Motor neuron (in vitro differentiated cells): ENCODE measurements at places on chromosomes 2 and 18. TPM values are rescaled to one million over a fixed set of nuclear protein-coding genes. Genes with fewer than 3 reads are reported as not detected.

DNA sequence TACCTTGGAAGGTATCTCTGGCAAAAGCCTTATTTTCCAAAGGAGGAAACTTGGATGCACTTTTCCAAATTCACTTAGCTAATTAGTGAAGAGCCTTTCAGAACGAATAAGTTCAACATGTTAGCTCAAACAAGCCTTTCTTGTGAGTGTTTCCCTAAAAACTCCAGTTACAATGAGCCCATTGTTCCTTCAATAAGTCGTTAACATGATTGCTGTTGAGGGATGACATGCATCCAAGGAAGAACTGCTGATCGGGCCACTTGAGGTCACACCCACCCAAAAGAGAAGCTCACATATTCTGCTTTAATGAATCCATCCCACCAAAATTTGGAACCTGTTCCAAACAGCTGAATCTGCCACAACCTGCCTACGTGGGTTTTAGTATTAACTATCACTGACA is 48.1 kb upstream of the SLC35G4 start:
- no peak for ATAC-seq

DNA sequence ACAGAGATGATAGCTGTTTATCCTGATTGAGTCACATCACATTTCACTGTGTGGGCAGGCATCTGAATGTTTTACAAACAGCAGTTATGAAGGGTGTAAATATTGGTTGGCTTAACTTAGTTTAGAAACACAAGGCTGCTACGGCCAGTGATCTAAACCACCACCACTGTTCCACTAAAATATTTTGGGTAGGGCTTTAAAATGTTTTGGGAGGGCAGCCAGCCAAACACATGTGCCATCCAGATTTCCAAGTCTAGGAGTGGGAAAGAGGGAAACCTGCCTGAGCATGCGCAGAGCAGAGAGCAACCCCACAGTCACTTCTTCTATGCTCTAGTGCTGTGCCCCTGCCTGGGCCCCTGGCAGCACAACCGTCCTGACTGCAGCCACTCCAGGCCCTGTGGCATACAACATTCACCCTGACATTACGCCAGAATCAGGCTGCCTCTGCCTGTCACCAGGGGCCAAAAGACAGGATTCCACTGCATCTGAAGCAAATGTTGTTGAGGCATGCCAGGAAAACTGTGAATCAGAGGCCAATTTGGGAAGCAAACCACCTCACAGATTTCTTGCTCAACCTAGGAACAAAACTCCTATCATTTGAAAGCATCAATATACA is 74.8 kb upstream of the COL5A2 start:
- ATAC-seq, result no peak

DNA sequence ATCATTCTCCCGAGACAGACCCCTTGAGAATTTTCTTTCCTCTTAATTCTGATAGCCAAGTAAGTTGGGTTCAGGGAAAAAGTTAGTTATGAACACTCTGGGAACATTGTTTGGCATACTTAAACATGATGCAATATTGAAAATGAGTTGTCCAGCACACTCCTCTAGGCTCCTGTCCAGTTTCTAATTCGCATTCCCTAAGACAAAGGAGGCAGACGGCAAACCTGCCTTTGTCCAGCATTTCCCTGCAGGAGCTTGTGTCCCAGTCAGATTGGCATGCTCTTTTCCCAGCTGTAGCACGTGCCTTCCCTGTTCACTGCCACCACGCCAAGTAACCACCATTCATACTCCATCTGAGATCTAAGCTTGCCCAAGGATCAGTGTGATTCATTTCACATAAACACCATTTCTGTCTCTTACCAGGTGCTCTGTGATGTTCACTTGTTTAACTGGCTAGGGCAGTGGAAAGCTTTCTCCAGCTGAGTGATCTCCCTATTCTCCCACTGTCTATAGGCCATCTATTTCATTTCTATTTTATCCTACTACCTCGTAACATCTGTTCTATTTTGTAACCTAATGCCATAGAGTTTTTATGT is 150.0 kb upstream of the EPB41L3 start:
- no peak for ATAC-seq

DNA sequence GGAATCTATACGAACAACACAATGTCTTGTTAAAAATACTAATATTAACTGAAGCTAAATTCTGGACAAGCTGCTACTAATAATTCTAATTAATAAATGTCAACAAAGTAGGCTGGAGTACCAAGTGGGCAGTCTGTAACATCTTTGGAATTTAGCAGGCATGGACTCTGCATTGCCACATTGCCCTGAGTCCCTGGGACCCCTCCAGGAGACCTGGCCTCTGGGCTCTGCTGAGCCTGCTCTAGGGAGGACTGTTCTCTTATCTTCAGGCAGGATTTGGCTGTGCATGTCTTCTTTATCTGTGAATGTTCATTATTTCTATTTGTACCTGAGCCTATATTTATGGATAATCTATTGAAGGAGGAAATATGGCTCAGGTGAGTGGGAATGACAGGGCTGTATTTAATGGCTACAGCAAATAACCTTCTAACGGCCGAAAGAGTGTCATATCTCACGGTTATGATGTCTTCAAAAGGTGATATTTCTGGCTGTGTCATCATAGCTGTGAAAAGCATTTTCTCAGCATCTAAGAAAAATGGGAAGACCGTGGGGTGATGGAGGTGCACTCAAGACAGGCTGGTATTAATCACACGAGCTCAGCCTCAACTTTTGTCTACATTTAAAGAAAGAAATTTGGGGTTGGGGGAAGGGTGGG is 28.6 kb upstream of the SETBP1 start:
- ATAC-seq, result peak; percentile 54

DNA sequence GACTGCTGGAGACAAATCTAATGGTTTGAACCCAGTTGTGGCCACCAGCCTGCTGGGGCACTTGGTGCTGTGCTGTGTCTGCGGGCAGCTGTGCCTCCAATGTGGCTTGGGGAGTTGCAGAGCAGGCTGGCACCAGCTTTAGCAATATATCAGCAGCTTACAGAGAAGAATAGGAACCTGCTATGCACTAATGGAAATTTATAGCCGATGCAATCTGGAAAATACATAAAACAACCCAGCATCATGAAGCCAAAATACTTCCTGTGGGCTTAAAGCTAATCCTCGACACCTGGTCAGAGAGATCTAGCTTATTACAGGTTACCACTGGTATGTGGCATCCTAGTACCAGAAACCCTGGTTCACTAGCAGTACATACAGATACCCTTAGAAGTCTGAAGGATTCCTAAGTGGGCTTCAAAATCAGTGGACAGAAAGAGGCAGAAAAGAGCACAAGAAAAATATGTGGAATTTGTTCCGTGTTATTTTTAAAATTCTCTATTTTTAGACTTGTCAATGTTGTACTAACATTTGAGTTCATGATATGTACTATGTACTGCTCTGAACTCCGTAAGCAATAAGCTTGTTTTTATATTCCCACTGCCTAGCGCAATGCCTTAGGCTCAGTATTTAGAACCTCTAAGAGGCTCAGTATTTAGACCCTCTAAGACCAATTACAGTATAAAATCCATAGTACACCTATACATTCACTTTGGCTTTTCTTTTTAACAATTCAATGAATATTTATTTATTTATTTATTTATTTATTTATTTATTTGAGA is 194.7 kb downstream of the UXS1 start:
- no peak for ATAC-seq

DNA sequence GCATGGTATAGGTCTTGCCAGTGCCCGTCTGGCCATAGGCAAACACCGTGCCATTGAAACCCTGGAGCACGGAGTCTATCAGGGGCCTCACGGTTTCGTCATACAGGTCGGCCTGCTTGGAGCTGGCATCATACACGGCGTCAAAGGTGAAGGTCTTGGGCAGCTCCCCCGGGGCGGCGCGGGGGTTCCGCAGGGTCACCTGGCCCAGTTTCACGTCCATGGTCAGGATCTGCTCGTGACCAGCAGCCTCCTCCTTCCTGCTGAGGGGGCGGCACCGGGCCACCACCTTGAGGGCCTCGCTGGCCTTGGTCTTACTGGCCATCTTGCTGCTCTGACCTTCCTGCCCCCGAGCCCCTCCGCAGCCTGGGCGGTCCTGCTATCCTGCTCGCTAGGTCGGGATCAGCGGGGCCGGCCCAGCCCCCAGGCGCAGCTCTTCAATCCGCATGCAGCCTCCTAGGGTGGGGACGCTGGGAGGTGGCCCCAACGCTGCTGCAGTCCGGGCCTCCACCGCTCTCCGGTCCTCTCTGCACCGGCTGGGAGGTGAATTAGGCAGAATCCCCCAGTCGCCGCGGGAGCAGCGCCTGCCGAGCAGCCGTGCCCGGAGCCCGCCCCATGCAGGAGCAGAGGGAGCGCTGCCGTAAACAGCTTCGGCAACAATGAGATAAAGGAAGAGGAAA is 563 bp downstream of the KIF3C start:
- ATAC-seq, result peak; percentile 44

- ATAC-seq, result no peak
Observed at GRCh38 chr18:57624988-57625387, 3.4 kb upstream of the NARS1 start.

- no peak for ATAC-seq
Observed at GRCh38 chr18:66819235-66819634, 215.3 kb upstream of the CDH19 start.

DNA sequence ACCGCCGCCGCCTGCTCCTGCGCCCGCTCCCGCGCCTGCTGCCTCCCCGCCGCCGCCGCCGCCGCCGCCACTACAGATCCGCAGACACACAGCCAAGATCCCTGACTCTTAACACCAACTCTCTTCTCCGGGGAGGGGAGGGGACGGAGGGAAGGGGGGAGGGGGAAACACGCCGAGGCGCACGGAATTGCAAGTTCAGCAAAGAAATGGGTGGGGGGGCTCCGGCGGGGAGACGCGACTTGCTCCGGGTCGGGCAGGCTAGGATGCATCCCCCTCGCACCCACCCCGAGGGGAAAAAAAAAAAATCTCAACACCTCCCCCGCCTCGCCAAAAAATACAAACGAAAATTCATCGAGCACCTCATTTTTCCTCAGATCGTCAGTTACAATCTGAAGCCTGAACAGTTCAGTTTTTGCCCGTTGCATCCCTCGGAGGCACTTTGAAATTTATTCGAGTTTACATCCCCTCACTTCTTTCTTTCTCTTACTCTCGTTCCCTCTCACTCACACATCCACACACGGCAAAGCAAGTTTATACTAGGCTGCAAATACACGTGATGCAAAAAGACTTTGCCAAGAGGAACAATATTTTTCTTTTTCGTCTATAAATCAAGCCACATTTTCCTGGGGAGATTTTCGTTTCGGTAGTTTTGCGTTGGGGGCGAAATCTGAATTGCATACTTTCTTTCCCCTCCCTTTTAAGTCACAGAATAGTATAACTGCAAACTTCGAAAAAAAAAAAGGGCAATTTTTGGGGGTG is at the start of gene TCF4:
Gene TCF4, minus strand, starts transcription at position 82 of the 759 bp plus-strand sequence. CDS start 1,076 bp downstream, outside the sequence.
- peak; percentile 25 for ATAC-seq

- ATAC-seq, result no peak
Observed at GRCh38 chr18:48583573-48583972, 44.7 kb downstream of the CTIF start.

DNA sequence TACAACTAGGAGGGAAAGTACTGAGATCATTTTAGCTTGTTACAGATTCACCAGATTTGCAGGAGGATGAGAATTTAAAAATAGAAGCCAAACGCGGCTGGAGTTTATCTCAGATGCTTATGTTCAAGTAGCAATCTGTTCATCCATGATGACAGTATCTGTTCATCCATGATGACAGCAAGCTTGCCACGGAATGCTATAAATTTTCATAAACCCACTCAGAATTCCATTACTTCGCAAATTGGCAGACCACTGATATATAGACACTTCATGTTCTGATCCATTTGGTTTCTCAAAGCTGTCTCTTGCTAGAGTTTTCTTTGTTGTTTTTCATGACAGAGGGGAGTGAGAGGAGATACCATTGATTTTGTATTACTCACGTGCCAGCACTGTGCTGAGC is 84.2 kb downstream of the GAREM1 start:
- no peak for ATAC-seq

- ATAC-seq, result no peak
Observed at GRCh38 chr2:152820048-152820447, 101.6 kb downstream of the ARL6IP6 start.

GRCh38 chr2:221895366-221896121 is 323.4 kb upstream of the EPHA4 start:
- ATAC-seq, result no peak

- ATAC-seq, result no peak
Observed at GRCh38 chr2:225272173-225272572, 127.3 kb upstream of the NYAP2 start.

DNA sequence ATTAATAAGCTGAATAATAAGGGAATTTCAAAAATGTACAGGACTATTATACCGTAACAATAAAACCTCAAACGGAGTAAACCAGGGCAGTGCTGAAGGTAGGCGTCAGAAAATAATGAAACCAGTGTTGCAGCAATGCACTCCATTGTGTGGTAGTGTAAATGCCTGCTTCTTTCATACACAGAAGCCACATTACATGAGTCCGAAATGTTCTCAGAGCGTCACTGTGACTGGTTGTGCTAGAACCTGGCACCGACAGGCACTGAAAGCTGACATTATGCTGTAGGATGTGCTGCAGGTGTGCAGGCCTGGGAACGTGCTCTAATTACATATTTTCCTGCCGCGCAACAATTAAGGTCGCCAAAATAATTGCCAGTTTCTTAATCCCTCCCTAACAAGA is 53.3 kb downstream of the ZEB2 start:
- ATAC-seq, result no peak

GRCh38 chr2:219247678-219248642 is 2.7 kb downstream of the STK16 start:
- no peak for ATAC-seq

GRCh38 chr2:8833853-8834252 is 3.6 kb downstream of the KIDINS220 start:
- ATAC-seq, result no peak

GRCh38 chr2:214706986-214707385 is 102.5 kb downstream of the BARD1 start:
- ATAC-seq, result no peak

DNA sequence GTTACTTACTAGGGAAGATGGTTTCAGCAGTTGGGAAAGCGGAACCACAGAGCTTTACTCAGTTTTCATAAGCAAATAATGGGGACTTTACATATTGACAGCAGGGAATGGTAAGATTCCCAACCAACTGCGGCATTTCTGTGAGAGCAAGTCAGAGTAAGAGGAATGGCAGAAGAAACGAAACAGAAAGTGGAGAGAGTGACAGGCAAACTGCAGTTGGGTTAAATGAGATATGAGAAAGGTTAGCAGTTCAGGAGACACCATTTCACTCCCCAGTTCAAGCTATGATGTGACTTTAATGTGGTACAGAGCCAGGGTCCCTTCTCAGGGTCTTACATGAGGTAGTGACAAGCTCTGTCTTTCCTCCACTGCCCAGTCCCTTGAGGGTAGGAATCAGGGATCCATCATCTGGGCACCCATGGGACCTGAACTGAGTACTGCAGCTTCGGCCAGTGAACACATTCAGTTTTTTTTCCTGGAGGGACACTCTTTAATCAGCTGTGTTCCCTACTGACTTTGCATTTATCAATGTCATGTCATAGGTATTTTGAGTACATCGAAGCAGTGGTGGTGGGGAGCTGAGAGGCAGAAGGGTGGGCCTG is 33.0 kb upstream of the GREB1 start:
- ATAC-seq, result peak; percentile 43

Gene GATA6
- total RNA-seq, result 2.1 and 2.3 TPM in 2 replicates

Gene EGR4
- total RNA-seq, result 0.50 TPM in 1 of 2 replicates, not detected in the other

Gene OTOF
- total RNA-seq, result 0.24 and 0.68 TPM in 2 replicates

Gene SLC1A4
- total RNA-seq, result 33.9 and 34.4 TPM in 2 replicates

Gene MTCL1
- total RNA-seq, result 12.4 and 16.1 TPM in 2 replicates

Gene ALPG
- total RNA-seq, result 0.14 and 0.16 TPM in 2 replicates

Gene MBD2
- total RNA-seq, result 11.4 and 12.5 TPM in 2 replicates

Gene HOXD8
- 38.1 and 41.4 TPM in 2 replicates for total RNA-seq

Gene AQP12B
- 0.15 and 0.21 TPM in 2 replicates for total RNA-seq

Gene VIL1
- total RNA-seq, result 0.32 and 0.41 TPM in 2 replicates

Gene ALK
- 8.8 and 10.6 TPM in 2 replicates for total RNA-seq

Gene UGT1A8
- total RNA-seq, result not detected in 2 replicates

Gene CCL20
- total RNA-seq, result not detected in 2 replicates

Gene TRMT61B
- total RNA-seq, result 16.5 and 19.1 TPM in 2 replicates

Gene MYL12A
- 45.1 and 47.7 TPM in 2 replicates for total RNA-seq
